ENCODE measurements at places on chromosomes 16 and 17.

DNA sequence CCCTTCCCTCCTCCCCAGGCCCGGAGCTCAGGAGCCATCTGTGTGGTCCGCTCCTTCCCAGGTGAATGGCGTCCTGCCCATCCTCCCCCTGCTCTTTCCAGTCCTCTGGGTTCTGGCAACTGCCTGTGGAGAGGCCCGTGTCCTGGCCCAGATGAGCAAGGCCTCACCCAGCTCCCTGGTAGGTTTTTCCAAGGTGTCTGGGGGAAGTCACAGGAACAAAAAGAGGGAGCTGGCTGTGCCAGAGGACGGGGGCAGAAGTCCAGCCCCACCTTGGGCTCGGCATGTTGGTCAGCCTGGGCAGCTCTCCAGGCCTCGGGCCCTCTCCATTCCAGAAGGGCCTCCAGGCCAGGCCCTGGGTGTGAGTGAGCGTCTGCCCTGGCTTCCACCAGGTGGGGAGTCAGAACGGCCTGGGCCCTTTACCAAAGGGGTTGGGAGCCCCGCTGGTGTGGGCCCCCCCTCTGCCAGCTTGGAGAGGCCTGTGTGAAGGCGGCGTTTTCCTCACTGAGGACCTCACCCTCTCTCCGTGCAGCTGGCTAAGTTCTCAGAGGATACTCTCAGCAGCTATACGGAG lies 25.1 kb downstream of the CASKIN2 start:
- no peak for DNase-seq

DNA sequence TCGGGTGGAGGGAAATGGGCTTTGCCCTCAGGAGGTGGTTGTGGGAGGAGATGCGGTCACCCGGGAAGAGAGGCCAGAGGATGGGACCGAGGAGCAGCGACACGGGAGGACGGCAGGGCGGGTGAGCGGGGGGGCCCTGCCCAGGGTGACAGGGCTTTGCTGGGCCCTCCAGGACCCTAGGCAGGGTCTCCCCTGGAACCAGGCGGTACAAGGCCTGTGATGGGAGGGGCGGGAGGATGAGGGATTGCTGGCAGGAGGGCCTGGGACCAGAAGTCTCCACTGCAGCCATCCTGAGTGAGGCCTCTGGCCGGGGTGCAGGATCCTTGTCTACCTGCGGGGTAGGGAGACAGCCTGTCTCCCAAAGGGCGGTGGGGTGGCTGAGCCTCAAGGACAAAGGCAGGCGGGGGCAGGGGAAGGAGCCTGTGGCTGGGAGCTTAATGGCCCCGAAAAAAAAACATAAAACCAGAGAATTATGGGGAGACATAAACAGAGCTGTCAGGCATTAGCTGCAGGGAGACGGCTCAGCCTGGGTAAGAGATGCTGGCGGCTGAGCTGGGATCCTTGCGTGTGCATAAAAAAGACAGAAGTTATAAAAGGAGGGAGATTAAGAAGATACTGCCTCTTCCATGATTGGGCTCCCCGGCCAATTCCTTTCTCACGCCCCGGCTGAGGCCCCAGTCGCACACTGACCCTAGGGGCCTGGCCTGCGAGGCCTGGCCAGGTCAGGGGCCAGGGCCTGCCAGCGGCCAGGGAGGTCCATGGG lies 66.7 kb downstream of the SREBF1 start:
- DNase-seq = no peak

GRCh38 chr16:89407925-89408300 lies 82.4 kb downstream of the ANKRD11 start:
- DNase-seq = no peak

DNA sequence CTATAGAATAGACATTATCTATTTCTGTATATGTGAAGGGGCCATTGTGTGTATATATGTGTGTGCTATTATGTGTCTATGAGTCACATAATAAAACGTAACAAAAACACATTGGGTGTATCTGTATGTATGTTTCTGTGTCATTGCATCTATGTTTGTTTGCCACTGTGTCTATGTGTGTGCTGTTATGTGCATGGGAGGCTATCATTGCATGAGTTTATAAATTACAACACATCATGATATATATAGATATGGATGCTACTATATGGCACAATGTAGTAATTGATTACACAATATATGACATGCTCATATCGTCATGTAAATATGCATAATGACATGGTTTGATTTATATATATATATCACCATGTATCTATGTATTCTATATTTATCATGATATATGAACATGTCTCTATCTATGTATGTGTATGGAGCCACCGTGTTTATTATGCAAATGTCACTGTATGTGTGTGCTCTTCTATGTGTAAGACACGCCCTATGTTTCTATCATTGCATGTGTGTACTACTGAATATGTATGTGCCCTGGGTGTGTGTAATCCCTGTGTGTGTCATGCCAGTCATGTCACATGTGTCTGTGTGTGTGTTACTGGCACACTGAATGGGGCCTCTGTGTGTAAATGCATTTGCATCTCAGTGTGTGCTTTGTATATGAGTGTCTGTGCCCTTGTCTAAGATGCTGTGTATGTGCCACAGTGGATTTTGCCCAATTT lies 1.4 kb upstream of the TSPOAP1 start:
- no peak for DNase-seq

Measured in NCI-H1105 (cell line).